ENCODE measurements at places on chromosomes 16 and 17.

- DNase-seq, result peak; percentile 64
Measured at GRCh38 chr17:4903051-4903818, at the start of gene CHRNE. Gene CHRNE, minus strand, starts transcription at chr17:4903098. Its CDS starts 35 bp downstream, at chr17:4903063.

DNA sequence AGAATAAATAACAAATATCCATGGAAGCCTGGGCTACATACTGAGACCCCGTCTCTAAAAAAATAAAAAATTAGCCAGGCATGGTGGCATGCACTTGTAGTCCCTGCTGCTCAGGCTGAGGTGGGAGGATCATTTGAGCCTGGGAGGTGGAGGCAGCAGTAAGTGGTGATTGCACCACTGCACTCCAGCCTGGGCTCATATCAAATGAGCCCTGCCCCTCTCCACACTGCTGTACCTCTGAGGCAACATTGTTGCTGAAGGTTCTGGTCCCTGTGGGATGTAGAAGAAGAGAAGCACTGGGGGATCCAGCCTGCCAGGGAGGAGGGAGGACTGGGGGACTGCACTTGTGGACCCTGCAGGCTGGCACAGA is 11.4 kb upstream of the ARHGAP23 start:
- no peak for DNase-seq

DNA sequence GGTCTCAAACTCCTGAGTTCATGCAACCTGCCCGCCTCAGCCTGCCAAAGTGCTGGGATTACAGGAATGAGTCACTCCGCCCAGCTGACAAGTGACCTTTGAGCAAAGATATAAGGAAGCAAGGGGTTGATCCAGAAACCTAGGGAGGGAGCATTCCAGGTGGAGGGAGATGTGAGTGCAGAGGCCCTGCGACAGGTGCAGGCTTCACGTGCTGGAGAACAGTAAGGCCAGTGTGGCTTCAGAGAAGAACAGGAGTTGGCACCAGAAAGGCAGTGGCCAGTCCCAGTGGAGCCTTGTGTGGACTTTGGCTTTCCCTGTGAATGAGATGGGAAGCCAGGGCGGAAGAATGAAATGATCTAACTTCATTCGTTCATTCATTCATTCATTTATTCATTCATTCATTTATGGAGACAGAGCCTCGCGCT is 73.6 kb upstream of the HAS3 start:
- no peak for DNase-seq

DNA sequence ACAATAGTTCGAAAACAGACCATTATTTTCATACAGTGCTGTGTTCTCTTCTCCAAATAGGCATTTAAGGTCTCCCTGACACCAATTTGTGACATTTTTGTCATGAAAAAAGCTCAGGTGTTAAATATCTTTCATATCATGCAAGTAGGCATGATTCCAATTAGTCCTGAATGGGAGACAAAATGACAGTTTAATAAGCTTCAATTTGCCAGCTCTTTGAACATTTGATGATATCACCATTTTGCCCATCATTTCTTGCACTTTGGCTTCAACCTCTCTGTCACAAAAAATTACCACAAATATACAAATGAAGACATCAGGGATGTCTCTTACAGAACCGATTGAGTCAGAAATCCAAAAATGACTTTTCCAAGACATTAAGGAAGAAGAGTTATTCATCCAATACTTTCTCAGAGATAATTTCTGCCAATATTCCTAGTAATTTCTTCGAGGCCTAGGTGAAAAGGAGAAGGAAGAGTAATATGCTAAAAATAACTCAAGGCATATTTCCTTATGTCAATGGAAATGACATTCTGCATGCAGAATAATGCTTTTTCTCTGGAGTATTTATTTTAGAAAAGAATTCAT is 298.1 kb downstream of the CEP112 start:
- no peak for DNase-seq

DNA sequence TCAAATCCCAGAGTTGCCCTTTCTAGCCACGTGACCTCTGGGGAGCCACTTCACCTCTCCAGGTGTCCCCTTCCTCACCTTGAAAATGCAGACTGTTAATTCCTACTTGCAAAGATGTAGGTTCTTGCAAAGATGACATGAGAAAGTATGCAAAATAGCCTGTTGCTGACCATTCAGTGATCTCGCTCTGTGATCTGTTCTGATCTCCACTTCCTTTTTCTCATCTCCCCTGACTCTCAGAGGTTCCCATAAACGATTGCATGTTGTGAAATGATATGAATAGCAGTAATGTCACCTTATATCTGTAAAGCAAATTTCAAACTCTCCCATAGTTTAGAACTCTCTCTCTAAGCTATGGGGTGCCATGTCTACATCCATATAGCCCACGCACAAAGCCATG is 182.3 kb downstream of the TMEM132E start:
- DNase-seq, result no peak

DNA sequence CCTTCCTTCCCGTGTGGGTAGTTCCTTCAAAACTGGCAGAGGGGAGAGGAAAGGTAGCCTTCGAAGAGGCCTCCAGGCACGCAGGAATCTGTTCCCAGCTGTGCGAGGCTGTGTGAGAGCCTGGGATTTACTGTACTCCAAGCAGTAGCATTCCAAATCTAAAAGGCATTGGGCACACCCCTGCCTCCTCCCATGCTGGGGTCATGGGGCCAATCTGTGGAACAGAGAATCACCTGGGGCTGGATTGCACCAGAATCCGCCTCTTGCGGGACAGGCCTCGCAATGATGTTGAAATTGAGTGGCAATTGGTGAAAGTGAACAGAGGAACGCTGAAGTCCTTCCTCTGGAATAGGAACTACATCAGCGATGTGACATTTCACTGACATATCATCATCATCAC is 72.5 kb upstream of the IRX3 start:
- no peak for DNase-seq

All from stimulated activated CD8-positive, alpha-beta memory T cell treated with anti-CD3 and anti-CD28 coated beads, Interleukin-4, amount 100 ng/mL, for 4 hours (primary cell).